ENCODE measurements at places on chromosomes 11 and 22.

- no peak for DNase-seq
Observed at GRCh38 chr11:116460156-116460920, 312.4 kb downstream of the BUD13 start.

DNA sequence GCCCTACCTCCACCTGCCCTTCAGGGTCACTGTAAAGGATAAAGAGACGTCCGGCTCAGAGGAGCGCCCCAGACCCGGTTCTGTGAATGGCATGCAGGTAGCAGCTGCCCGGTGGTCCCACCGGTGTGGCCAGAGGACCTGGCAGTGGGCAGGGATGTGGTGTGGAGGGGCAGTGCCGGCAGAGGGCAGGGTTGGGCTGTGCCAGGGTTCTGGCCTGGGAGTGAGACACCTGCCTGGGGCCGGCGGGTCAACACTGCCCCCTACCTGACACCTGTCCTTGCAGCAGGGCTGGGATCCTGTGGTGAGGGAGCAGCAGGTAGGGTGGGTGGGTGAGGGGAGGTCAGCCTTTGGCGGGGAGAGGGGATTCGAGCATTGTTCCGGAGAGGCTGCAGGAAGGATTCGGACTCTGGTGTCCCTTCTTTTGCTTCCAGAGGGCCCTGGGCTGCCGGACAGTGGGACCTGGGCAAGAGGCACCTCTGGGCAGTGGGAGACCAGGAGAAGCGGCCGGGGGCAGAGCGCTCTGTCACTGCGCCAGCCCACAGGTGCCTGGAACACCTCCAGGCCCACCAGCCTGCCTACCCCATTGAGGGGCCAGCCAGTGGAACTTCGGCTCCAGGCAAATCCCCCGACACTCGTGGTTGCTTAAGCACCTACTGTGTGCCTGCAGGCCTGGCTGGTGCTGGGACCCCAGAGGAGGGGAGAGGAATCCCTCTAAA lies 1.6 kb upstream of the PHLDA2 start:
- DNase-seq = peak; percentile 77

GRCh38 chr11:12377824-12378593 lies 638 bp downstream of the PARVA start:
- DNase-seq = peak; percentile 82

GRCh38 chr11:129368889-129369672 lies 6.6 kb upstream of the BARX2 start:
- no peak for DNase-seq

GRCh38 chr11:17384002-17384511 lies 4.4 kb downstream of the KCNJ11 start:
- peak; percentile 44 for DNase-seq

GRCh38 chr11:2587976-2588748 lies 111.6 kb downstream of the KCNQ1OT1 start:
- DNase-seq = no peak

- DNase-seq = no peak
Observed at GRCh38 chr22:27175021-27175838, 517.8 kb downstream of the MIAT start.

DNA sequence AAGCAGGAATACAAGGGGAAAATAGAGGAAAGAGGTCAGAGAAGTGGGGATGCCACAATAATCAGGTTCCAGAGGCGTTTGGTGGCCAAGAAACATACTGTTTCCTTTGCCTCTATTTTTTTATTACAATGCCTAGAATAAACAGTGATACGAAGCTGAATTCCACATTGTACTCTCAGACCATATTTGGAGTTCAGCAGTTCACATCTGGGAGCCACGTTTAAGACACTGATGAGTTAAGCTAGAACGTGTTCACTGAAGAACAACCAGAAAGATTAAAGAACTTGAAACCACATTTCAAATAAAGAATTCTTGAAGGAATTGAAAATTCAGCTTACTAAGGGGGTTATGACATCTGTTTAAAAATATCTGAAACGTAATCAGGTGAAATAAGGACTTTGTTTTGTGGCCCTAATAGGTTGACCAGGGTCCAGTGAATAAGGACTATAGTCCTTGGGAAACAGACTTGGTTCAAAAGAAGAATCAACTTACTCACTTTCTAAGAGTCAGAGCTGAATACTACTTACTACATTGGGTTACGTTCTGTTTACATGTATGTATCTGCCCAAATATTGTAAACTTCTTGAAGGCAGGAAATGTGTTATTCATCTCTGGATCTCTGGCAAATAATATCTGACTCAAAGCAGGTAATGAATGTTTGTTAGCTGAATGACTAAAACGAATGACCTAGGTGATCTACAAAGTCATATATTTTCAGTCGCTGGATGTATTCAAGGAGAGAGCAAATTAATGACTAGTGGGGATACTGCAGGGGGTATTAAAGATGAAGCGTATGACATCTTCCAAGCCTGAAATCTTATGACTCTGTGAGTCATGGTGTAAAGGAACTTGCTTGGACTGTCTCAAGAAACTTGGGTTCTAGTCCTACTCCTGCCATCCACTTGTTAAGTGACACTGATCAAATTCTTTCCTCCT lies 247.0 kb upstream of the NARS2 start:
- no peak for DNase-seq

GRCh38 chr11:26043665-26044064 lies 288.3 kb upstream of the ANO3 start:
- no peak for DNase-seq

GRCh38 chr22:49155770-49156580 lies 671.7 kb downstream of the BRD1 start:
- no peak for DNase-seq

GRCh38 chr11:34308049-34308912 lies 49.5 kb downstream of the ABTB2 start:
- peak; percentile 35 for DNase-seq

DNA sequence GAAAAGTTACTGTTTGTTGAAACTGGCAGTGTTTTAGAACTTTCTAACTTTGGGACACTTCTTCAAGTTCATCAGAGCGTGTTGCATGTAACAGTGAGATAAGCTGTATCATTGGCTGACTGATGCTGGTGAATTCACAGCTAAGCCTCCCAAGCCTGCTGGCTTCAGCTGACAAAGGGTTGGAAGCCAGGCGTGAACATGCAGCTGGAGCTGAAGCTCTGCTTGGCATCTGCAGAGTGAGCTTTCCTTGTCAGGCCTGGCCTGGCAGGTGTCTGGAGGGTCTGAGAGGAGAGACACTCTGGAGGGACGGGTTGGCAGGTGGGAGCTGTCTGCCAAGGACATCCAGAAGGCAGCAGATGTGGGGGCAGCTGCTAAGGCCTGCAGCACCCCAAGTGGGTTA lies 1.5 kb downstream of the AMPD3 start:
- DNase-seq = no peak

DNA sequence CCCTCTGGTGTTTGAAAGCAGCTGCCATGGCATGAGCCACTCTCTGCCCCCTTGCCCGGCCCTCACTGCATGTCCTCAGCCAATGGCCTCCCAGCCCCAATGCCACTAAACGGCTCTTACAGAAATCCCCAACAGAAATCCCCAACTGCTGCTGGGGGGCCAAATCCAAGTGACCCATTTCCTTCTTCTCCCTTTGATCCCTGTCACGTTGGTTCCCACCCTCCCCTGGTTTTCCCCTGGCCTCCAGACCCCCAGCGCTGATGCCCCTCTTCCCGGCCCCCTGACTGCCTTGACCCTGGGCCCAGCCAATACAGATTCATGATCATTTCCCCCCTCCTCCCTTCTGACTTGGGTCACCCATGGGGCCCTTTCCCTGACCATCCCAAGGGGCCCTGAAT lies 30.9 kb downstream of the IGLL1 start:
- no peak for DNase-seq

GRCh38 chr11:83363312-83363711 lies 77.1 kb upstream of the CCDC90B start:
- DNase-seq = no peak

DNA sequence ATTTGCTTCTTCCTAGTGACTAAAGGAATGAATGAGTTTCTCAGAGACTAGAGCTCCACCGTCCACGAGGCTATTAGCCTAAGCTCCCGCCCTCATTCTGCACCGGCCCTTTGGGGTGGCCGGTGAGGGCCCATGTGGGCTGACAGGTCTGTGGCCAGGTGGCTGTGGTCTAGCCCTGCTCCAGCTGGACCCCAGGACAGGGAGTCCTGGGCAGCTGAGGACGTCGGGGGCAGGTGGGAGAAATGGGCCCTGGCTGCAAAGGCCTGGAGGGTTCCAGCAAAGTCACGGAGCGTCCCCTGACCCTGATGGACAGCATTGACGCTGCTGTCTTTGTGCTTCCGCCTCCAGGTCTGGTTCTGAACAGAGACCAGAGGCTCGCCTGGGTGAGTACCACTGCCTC lies 12.2 kb downstream of the SERHL2 start:
- DNase-seq = no peak

DNA sequence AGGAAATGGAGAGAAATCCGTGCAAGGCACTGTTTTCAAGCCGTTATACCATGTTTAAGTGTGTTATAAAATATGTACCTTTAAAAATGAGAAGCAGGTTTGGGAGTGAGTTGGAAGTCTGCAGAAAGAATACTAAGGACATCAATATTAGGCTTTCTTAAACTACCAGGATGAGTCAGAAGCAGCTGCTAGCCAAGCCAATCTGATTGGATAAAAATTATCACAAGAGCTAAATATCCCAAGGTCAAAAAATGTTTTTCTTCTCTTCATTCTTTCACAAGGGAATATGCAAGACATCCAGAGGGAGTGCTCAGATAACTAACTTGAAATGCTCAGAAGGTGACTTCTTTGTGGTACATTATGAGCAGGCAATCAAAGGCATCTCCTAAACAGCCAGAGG lies 19.3 kb upstream of the CKAP5 start:
- DNase-seq = no peak

- no peak for DNase-seq
Observed at GRCh38 chr11:79097246-79097875, 343.5 kb downstream of the TENM4 start.

DNA sequence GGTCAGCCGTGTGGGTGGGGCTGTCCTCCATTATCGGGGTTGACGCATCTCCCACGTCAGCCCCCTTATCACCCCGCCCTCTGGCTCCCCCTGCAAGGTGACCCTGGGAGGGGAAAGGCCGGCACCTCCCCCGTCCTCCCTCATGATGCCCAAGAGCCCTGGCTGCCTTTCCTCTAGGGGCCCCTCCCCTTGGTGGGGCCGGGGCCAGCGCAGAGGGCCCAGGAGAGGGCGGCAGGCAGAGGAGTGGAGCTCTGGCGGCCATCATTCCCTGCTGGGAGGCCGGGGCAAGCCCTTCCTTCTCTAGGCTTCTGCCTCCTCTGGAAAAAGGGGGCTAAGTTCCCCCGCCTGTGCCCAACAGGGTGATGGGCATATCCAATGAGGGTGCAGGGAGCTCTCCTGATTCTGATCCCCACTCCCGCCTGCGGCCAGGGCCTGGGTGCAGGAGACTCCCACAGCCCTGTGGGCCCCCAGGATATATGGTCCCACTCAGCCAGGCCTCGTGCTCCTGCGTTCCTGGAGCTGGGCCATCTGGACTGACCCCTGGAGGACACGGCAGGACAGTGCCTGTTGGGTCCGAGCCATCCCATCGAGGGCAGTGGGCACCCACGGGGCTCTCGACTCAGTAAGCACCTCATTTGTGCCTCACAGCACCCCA lies 12.3 kb downstream of the MYRF start:
- no peak for DNase-seq

GRCh38 chr11:125402435-125402834 lies 93.6 kb downstream of the FEZ1 start:
- peak; percentile 6 for DNase-seq

GRCh38 chr22:20084547-20085413 lies 4.7 kb downstream of the DGCR8 start:
- DNase-seq = no peak

- DNase-seq = no peak
Observed at GRCh38 chr22:43289976-43290721, 53.0 kb downstream of the SCUBE1 start.

GRCh38 chr22:25628494-25628893 lies 64.0 kb downstream of the GRK3 start:
- no peak for DNase-seq

DNA sequence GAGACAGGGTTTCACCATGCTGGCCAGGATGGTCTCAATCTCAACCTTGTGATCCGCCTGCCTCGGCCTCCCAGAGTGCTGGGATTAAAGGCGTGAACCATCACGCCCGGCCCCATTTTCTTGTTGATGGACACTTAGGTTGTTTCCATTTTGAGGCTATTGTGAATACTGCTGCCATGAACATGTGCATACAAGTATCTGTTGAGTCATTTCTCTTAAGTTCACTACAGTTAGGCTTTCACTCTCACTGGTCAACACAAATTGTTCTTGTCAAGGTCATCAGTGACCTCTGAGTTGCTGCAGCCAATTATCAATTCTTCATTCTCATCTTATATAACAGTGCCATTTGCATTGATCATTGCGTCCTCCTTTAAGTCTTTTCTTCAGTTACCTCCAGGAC lies 13.0 kb upstream of the ZBTB44 start:
- no peak for DNase-seq

DNA sequence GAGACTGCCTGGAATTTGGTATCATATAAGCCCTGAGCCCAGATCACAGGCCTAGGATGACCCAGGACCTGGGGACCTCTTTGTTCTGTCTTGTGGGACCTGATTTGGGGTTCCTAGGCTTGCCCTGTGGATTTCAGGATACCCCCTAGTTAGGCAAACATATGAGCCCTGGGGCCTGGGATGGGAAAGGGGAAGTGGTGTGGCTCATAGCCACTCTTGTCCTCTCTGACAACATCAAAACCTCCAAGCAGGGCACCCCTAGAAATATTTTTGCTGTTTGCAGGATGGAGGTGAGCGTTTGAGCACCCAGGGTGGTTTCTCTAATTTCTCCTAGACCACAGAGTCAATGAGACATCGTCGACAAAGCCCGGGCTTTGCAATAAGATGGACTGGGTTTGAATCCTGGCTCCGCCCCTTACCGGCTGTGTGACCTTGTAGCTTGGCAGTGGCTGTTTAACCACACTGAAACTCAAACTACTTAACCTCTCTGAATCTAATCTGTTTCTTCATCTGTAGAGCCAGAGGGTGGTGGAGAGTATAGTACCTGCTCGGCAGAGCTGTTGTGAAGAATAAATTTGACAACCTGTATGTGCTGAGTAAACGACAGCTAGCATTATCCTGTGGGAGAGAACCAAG lies 5.3 kb upstream of the LRRC10B start:
- no peak for DNase-seq

- no peak for DNase-seq
Observed at GRCh38 chr11:122723576-122723975, 68.1 kb downstream of the UBASH3B start.

DNA sequence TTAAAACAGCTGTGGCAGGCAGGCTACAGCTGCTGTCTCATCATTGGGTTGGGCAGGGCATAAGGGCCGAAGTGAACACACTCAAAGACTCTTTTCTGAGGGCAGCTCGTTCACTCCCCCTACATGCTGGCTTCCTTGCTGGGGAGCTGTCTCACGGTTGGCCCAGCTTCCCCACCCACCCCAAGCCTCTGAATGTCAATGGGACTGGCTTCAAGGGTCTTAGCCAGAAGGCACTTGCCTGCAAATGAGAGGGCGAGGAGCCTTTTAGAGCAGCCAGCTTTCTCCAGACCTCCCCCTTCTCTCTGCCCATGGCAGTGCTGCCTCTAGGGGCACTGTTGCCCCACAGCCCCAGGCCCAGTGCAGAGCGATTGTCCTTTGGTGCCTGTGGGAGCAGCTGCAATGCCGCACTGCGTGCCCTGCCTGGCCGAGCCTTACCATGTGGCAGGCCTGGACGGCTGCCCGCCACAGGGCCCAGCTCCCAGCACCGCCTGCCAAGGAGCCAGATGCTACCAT lies 94.7 kb upstream of the RASSF10 start:
- no peak for DNase-seq

Measured in Caki2 (cell line).